ENCODE measurements at places on chromosomes 7 and 10.

DNA sequence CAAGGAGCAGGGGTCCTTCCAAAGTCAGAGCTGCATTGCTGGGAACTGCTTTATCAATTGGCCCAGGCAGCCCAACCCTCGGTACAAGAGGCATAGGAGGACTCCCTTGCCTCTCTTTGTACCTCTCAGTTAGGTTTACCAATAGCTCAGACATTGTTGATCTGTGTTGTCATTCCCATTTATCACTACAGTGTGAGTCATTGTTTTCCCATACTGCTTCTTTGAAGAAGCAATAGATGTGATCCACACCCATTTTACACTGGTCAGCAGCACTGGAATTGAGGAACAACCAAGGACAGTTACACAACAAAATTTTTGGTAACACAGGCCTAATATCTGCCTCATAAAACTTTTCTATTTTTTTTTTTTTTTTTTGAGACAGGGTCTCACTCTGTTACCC, 307.2 kb downstream of the SNX13 start:
- DNase-seq: no peak

DNA sequence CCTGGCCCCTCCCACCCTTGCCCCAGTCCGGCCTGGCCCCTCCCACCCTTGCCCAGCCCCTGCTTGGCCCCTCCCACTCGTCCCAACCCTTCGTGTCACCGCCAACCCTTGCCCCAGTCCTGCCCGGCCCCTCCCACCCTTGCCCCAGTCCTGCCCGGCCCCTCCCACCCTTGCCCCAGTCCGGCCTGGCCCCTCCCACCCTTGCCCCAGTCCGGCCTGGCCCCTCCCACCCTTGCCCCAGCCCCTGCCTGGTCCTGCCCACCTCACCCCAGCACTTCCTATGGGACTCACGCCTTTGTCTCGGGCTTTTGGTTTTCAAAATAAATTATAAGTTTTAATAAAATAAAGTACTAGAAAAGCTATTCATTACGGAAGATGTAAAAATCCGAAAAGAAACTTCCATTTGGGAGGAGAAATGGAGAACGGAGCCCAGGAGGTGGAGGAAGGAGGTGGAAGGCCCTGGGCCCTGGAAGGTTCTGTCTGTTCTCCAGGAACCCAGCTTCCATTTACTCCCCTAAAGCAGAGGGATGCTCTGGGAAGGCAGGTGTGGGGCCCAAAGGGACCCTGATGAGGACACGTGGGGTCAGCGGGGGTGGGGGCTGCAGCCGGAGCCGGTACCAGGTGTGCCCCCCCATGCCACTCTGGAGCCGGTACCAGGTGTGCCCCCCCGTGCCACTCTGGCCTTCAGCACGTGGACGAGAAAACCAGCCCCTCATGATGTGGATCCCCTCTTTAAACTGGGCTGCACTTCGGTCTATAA, 52.2 kb downstream of the PWWP2B start:
- DNase-seq: peak; percentile 69

DNA sequence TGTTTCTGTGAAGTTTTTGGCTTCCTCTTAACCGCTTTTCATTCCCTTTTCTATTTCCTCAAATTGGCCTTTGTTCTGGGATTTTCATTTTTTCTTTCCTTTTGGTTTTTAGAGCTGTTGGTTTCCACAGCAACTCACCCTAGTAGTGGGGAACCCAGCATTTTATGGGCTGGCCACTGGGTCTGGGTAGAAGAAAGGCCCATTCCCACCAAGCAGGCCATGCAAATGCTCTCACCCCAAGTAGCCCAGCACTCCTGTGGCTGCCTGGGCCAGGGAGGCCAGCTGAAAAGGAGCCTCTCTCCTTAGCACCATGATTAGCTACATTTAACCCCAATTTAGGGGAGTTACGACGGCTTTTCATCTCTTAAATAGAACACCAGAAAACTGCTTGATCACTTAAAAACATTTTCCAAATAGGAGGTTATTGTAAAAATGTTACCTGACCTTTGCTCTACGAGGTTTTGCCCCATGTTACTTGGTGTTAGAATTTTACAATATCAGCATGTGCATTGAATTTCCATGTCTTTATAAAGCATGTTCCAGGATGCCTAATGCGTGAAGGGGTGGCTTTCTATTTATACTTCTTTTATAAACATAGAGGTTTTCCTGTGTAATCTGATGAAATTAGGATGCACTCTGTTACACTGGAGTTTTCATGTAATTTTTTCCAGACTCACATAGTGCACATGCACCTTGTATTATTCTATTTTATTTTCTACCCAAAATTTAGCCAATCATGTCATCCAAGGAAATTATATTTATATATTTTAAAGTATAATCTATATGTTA, 75.4 kb downstream of the FAM171A1 start:
- no peak for DNase-seq

DNA sequence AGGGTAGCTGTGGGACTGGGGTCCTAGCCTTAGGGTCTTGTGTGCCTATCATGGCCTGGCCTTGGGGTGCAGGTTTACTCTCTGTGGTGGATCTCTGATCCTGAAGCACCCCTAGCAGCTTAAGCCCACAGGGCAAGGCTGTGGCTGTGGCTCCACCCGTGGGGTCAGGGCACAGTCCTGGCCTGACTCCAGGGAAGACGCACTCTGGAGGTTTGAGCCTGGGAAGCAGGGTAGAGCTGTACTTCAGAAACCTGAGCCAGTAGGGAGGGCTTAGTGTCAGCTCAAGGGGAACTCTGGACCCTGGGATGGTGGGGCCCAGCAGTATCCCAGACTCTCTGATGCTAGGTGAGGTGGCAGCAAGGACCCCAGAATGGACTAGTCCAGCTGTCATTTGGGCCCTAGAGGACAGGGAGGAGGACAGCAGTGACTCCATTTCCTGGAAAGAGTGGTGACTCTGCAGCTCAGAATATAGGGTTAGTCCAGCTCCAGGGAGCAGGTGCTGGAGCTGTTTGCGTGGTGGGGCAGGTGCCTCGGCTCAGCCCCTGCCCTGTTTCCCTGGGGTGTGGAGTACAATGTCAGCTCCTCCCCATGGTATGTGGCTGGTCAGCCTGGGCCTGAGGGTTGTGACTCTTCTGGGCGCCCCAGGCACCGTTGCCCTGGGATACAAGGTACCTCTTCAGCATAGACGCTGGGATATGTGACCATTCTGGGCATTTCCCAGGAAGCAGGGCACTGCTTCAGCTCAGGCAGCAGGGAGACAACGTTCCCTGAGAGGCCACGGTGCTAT, 15.8 kb downstream of the GTPBP4 start:
- no peak for DNase-seq

DNA sequence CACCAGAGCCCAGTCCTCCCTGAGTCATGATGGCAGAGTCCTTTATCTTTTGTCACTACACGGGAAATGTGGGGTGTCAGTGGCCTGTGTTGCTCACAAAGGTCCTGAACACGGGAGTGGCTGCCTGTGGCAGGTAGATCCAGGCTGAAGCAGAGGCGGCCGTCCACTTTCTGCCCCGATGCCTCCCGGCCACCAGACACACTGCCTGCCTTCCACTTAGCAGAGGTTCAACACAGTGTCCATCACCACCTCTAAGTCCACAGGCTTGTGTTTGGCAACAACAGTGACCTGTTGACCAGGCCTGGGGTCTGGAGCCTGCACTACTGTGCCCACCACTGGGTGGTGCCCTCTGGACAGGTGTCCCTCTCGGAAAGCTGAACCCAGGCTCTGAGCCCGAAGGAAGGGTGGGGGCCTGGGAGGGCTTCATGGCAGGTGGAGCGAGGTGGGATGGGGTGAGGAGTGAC, 49.9 kb upstream of the CAMK2B start:
- DNase-seq: no peak

- no peak for DNase-seq
Observed at GRCh38 chr7:27176524-27176845, 2.4 kb upstream of the HOXA10 start.

DNA sequence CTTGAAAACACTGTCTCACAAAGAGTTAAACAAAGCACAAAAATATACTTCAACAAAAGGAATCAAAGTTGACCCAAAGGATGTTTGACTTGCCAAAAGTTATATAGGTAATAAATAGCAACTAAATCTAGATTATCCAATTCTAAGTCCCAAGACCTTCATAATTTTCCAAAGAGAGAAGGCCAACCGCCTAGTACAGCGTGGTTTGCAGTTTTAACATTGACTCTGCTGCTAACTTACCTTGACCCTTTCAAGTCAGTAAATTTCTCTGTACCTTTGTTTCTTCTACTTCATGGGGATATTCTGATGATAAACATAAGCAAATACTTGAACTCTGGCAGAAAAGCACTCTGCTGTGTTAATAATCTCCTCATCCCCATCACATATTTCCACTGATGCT, 1.9 kb upstream of the GPR22 start:
- no peak for DNase-seq

DNA sequence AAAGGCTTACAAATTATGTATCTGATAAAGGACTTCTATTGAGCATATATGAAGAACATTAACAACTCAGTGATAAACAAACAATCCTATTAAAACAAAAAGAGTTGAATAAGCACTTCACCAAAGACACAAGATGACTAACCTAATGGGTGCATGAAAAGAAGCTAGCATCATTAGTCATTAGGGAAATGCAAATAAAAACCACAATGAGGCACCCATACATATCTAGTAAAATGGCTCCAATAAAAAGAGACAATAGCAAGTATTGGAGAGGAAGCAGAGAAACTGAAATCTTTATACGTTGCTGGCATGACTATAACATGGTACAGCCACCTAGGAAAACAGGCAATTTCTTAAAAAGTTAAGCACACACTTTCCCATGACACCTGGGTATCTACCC, 77.6 kb upstream of the ZMIZ1 start:
- DNase-seq: no peak

DNA sequence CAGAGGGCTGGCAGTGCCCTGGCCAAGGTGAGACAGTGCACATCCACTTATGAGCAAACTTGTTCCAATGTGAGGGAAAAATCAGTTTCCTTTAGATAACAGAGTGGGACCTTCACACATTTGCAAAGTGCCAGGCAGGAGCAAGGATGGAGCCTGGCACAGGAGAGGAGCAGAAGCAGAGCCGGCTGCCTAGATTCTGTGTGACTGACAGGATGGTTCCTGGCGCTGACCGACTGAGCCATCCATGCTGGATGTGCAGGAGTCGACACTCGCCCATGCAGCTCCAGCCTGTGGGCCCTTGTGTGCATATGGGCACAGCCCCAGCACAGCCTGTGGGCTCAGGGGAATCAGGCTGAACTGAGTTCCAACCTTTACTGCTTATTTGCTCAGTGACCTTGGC, 346.5 kb downstream of the GRID1 start:
- DNase-seq: no peak

DNA sequence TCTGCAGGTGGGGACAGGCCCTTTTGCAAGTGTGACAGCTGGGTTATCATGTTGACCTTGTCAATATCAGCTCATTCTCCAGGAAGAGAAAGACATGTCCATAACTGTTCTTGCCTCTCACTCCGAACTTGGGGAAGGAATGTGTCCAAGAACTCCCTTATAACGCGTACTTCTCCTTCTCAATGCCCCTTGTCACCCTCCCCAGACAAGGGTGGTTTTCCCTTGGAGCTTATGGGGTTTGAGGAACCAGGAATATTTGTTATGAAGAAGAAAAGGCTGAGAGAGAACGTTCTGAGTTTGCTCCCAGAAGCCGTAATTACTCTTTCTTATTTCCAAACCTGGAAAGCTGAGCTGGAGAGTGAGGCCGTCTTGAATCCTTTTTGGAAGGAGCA, 77.4 kb downstream of the MKI67 start:
- no peak for DNase-seq

DNA sequence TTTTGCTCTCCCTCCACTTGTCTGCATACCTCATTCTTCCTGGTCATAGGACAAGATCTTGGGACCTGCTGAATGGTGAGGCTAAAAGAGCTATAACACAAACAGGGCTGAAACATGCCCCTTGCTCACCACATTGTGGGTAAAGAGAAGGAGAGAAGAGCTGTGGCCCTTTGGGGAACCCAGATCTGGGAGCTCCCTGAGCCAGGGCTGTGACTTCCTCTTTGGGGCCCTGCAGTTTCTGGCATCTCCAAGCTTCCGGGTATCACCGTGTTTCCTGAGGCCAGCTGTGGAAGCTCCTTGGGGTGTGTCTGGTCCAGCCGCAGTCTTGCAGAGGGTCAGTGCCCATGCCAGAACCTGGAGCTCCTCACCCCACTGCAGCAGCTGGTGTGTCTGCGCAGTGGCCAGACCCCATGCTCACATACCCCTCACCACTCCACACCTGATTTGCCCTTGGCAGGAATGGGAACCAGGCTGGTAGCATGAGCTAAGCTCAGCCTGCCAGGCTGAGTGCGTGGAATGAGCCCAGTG, 34.0 kb downstream of the DKK1 start:
- no peak for DNase-seq

GRCh38 chr7:76259124-76260093, 43.1 kb upstream of the HSPB1 start:
- no peak for DNase-seq

GRCh38 chr10:51620131-51620530, 79.3 kb downstream of the CSTF2T start:
- no peak for DNase-seq

DNA sequence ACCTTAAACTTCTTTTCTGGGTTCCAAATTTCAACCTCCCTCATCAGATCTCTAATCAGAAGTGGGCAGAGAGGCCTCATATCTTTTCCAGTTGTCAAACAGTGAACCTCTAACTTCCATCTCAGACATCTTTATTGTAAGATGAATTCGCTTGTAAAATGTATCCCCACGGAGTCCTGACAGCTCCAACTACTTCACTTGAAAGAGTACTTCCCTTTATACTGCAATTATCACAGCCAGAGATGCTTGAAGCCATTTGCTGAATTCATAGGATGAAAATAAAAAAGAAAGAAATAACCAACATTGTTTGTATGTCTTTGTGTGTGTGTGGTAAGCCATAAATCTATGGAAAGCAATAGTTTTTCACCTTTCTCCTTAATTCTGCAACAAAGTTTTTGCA, 175.2 kb downstream of the GRM3 start:
- no peak for DNase-seq

DNA sequence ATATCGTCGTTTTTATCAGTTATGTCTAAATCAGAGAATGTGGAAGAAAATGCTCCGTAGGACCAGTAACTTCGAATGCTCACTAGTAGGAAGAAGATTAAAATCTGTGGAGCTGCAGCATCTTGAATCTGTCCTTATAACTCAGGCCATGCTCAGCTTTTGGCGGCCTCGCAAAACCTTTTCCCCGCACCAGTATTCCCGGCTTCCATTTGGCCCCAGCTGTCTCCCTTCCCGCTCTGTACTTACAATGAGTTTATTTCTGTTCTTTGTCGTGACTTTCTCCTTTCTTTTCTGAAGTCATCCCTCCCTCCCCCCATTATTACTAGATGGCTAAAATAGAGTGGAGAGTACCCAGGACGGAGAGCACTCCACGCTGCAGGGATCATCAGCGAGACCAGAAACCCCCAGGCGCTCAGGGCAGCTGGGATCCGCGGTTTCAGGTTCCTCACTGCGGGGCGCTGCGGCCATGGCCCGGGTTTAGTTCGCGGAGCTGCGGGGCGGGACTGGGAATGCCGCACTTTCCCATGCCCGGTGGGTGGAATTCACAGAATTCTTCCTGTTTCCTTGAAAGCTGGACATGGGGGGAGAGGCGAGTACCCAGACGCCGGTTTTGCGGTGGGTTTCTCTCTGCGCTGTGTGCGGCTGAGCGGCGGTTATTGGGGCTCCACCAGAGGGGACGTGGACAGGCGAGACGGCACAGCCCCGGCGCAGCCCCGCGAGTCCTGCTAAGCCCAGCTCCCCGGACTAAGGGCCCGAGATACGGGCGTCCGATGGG, 183.5 kb downstream of the POM121L12 start:
- DNase-seq: no peak
